ENCODE measurements at places on chromosomes 5 and 9.

DNA sequence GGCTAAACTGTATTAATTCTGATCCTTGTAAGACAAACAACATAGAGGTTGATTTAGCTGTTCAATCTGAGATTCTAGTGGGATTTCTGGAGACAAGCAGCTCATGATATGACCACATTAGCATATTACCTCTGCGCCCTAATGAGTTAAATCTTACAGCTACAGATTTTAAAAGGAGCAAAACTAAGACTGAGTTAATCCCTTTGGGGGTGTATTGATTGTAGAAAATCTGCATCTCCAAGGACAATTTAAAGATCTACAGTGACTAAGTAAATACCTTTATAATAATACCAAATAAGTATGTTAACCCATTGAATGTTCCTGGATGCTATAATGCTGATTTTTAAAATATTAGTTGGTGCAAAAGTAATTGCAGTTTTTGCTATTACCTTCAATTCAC lies 33.2 kb downstream of the ADAMTSL1 start:
- no peak for DNase-seq

DNA sequence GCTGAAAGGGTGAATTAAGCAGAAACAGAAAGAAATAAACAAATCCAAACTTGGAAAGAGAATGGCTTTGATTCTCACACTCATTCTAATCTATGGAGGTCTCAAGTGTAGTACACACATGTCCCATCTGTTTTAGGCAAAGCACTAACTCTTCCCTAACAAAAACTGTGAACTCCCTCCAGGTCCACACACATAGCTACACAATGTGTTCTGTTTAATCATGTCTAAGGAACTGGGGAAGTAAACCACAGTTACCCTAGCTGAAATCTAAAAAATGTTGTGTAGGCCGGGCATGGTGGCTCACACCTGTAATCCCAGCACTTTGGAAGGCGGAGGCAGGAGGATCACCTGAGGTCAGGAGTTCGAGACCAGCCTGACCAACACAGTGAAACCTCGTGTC lies 118.7 kb upstream of the FST start:
- DNase-seq, result no peak

GRCh38 chr5:105696440-105696839 lies 1974.3 kb downstream of the EFNA5 start:
- no peak for DNase-seq

GRCh38 chr5:139426203-139426885 lies 13.0 kb downstream of the DNAJC18 start:
- DNase-seq, result no peak

DNA sequence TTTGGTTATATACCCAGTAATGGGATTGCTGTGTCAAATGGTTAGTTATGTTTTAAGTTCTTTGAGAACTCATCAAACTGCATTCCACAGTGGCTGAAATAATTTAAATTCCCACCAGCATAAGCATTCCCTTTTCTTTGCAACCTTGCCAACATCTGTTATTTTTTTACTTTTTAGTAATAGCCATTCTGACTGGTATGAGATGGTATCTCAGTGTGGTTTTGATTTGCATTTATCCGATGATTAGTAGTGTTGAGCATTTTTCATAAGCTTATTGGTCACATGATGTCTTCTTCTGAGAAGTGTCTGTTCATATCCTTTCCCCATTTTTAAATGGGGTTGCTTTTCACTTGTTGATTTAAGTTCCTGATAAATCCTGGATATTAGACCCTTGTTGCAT lies 435.7 kb upstream of the RIOK2 start:
- DNase-seq, result no peak

DNA sequence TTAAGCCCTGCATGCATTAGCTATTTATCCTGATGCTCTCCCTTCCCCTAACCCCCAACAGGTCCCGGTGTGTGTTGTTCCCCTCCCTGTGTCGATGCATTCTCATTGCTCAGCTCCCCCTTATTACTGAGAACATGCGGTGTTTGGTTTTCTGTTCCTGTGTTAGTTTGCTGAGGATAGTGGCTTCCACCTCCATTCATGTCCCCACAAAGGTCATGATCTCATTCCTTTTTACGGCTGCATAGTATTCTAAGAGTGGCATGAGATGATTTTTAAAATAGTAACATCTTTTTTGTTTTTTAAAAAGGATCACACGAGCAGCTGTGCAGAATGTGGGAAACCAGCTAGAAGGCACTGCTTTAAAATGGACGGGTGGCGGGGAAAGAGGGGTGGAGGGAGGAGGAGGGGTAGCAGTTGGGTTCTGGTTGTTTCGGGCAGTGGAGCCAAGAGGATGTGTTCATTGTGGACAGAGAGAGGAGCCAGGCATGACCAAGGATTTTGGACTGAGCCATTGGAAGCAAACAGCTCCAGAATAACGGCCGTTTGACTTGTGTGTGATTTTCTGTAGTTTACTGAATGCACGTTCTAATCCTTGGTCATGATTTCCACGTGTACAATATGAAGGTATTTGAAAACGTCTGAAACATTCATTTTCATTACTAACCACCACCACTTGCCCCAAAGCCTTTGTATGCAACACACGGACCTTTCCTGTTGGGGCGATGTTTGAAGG lies 1.7 kb upstream of the TENT4A start:
- DNase-seq, result no peak

GRCh38 chr5:153147891-153148623 lies 342.4 kb upstream of the GRIA1 start:
- no peak for DNase-seq

DNA sequence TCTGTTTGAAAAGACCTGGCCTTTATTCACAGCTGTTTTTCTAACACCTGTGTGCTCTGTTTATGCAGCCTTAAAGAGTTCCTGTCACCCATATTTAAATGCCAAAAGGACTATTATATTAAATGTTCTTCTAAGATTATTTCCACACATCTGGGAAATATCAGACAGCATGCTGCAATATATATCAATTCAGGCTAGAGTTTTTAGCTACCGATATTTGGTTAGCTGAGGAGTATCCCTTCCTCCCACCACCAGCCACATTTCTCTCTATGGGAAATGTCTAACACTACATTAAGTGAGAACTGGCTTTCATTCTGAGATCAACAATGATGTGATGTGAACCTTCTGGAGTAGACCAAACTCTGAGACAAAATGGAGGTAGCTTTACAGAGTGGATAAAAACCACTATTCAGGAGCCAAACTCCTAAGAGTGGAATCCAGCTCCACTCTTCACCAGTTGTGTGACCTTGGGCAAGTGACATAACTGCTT lies 509.2 kb downstream of the ZNF608 start:
- DNase-seq, result no peak

DNA sequence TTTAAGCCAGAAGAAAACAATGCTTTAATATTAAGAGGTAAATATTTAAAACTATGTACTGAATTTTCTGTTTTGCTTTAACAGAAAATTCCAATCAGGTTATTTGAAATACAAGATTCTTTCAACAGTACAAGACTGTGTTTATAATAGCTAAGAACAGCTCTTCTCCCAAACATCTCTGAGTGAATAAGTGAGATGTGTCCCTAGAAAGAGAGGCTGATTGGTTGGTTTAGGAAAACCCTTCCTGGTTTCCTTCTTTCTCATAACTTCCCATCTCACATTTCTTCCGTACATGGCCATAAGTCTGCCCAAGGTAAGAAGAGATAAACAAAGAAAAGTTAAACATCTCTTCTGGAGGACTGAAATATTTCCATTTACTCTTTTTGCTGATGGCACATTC lies 145.9 kb downstream of the FANCC start:
- no peak for DNase-seq

- DNase-seq, result no peak
These were observed 31.2 kb downstream of the PRDM6 start for GRCh38 chr5:123120197-123120596.

GRCh38 chr9:114098021-114098935 lies 814 bp downstream of the KIF12 start:
- no peak for DNase-seq

DNA sequence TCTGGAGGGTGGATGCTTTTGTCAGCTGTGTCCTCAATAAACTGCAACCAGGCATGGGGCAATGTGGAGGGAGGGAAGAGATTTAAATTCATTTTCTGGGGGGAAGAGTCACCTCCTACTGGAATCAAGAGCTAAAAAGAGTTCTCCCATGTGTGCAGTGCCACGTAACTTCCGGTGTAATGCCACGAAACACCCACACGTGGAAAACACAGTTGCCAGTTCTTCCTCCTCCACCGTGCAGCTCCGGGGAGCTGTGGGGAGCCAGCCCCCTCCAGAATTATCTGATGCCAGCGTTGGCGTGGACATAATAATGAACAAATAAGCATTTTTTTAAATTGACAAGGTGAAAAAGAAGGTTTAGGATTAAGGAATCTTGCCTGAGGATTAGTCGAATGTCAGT lies 32.1 kb upstream of the MED10 start:
- no peak for DNase-seq

DNA sequence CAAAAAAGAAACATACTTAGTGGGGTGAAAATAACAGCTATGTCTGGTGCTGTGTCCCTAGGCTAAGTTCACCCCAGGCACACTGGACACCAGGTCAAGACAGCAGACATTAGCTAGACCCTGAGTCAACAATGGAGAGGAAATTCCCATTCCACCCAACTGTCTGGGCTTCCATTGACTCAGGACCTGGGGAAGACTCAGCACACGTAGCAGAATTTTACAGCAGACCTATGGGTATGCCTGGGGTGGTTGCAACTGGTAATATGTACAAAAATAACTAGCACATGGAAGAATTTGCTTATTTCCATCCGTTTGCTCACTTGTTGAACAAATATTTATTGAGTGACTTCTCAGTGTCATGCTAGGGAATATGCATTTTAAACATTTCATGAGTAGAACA lies 117.0 kb downstream of the GAS1 start:
- no peak for DNase-seq

GRCh38 chr9:90368928-90369327 lies 273.7 kb downstream of the DIRAS2 start:
- DNase-seq, result no peak

GRCh38 chr9:70229026-70229425 lies 29.8 kb upstream of the SMC5 start:
- DNase-seq, result no peak

- DNase-seq, result no peak
These were observed 99.5 kb upstream of the FBXL17 start for GRCh38 chr5:108481355-108481931.

GRCh38 chr5:125262782-125263181 lies 516.3 kb upstream of the ZNF608 start:
- DNase-seq, result no peak

DNA sequence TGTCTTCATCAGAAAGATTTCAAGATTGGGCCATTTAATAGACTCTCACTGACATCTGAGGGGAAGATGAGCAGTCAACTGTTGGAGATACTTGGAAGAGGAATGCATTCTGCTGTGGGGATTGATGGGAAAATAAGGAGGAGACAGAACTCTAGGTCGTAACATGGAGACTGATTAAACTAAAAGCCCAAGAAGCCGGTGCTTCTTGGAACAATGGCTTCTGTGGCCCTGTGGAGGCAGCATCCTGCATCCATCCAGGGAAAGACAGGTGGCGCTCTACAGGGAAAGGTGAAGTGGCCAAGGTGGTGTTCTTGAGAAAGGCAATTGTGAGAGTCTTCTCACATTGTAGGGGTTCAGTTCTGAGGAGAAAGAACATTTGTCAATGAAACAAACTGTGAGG lies 31.3 kb downstream of the ZFAND5 start:
- DNase-seq, result no peak

GRCh38 chr9:87516222-87516925 lies 18.7 kb downstream of the DAPK1 start:
- no peak for DNase-seq

DNA sequence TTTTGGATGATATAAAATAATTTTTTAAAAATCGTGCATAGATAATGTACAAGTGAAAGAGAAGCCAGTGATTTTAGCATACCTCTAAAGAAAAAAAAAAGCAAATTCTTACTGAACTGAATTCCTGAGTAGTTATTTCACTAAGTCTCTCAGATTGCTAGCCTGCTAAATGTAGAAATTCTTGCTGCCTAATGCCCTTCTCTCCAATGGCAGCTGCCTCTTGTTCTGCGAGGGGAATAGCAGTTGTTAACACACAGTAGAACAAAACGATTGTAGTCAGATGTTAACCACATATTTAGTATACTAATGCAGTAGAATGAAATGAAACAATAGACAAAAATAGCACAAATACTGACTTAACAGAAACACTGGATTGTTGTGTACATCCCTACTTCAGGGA lies 26.8 kb downstream of the SMAD5 start:
- DNase-seq, result no peak

- no peak for DNase-seq
These were observed 39.5 kb downstream of the MED10 start for GRCh38 chr5:6338871-6339270.

DNA sequence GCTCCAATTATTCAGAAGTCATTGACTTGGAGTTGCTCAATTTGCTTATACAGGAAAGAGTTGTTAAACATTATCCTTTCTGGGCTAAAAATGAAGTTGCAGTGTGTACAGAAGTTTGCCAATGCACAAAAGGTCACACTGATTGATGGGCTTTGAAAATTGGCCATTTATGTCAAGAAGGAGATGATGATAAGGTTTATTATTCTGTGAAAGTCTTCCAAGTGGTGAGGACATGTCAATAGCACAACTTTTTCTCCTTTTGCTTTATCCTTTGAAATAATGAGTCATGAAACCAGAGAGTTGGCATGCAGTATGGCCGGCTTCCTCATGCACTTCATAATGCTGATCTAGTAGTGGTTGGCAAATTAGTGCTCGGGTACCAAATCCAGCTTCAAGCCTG lies 848.5 kb upstream of the WWC1 start:
- DNase-seq, result no peak

GRCh38 chr5:108672639-108673038 lies 75.1 kb upstream of the FER start:
- DNase-seq, result no peak

- DNase-seq, result no peak
These were observed 391.6 kb upstream of the CHD1 start for GRCh38 chr5:99320436-99320835.

DNA sequence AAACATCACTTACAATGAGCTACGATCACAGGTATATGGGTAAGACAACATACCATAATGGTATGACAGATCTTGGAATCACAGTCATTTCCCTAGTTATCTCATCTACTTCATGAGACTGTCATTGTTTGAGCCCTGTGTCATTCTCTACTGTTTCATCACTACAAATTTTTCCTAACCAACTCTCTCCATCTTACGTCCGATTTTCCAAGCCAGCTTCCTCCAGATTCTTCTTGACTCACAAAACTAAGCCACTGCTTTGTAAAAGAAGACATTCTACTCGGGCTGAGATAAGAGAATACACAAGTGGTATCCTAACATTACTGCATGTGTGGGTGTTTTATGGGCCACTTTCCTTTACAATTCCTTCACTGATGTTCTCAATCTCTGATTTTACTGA lies 49.6 kb downstream of the SERINC5 start:
- no peak for DNase-seq

- DNase-seq, result no peak
These were observed 34.4 kb upstream of the RANBP6 start for GRCh38 chr9:6049798-6050197.

DNA sequence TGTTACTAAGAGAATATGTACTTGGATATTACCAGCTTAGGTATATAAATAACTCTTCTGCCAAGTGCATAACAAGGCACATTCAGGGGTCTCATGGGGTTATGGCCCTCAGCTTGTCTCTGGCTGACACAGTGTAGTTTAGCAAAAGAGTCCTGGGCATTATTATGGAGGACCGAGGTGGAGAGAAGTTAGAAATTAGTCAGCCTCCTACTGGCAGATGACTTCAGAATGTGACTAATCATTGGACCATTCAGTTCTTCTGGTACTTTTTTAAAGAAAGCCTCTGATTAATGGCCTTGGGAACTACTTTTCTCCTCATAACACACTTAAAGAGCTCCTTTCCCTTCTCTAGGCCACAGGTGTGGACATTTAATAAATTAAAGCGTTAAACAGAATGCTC lies 178.9 kb downstream of the SH3GL2 start:
- DNase-seq, result no peak
